ENCODE measurements at places on chromosomes 5 and 9. TPM values are rescaled to one million over a fixed set of nuclear protein-coding genes. Genes with fewer than 3 reads are reported as not detected.

GRCh38 chr5:86709157-86709881 lies 91.6 kb downstream of the COX7C start:
- no peaks in the 10 kb centered on the region for H3K27me3 ChIP-seq
- no peak overlapping the region for H3K4me3 ChIP-seq
- H3K36me3 ChIP-seq: no peaks in the 10 kb centered on the region
- DNase-seq: no peak

DNA sequence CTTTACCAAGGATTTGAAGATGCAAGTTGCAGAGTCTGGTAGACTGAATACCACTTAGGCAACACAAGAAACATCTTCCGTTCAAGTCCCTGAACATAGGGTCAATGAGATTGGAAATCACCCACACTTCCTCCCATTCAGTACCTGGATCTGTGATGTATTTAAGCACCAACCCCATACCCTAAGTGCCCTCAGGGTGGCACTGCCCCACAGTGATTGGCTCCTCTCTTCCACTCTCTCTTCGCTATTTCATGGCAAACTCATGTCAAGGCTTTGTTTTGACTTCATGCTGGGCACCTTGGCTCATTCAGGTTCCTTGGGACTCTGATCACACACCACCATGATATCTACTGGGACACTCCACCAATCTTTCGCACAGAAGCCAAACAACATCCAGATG lies 53.7 kb downstream of the GGTA1 start:
- no peaks in the 10 kb centered on the region for H3K27me3 ChIP-seq
- no peak for DNase-seq
- no peaks in the 10 kb centered on the region for H3K36me3 ChIP-seq

ADGRV1 gene
- total RNA-seq: 49.7 TPM

FAM13B gene
- total RNA-seq: 42.9 TPM

GRCh38 chr5:138095100-138095907 lies 11.5 kb downstream of the WNT8A start:
- H3K36me3 ChIP-seq: no peaks in the 10 kb centered on the region
- H3K4me1 ChIP-seq: no peaks in the 10 kb centered on the region
- DNase-seq: no peak
- H3K27me3 ChIP-seq: peaks cover 9% of the 10 kb centered on the region

CDX1 gene
- total RNA-seq: not detected

SHISAL2B gene
- total RNA-seq: not detected

DNA sequence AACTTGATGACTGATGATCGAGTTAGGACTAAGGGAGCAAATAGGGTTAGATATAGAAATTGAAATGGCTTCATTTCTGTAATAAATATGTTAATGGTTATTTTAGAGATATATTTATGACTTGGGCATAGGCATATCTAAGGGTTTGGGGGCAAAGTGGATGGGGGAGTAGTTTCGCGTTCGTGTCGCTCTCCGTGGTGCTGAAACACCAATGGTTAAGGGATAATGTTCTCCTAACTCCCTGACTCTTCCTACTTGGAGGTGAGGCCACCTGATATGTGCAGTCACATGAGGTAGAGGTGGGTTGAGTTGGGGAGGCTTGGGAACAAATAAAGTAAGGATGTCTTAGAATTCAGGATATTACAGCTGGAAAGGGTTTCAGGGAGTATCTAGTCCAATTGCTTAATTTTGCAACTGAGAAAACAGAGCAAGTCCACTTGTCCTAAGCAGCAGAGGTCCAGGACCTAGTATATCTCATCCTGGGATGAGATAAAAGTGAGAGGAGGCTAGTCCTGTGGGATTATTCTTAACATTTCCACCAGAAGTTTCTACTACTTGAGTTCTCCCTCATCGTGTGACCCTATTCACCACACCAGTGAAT lies 44.0 kb upstream of the MAP1B start:
- no peak overlapping the region for H3K4me3 ChIP-seq
- no peak overlapping the region for H3K27ac ChIP-seq
- no peaks in the 10 kb centered on the region for H3K36me3 ChIP-seq
- H3K4me1 ChIP-seq: no peaks in the 10 kb centered on the region

- no peak for DNase-seq
- no peaks in the 10 kb centered on the region for H3K36me3 ChIP-seq
- peak overlapping the region; percentile 61 for H3K27ac ChIP-seq
Observed at GRCh38 chr5:10866913-10867312, 105.9 kb upstream of the DAP start.

MRPS2 gene
- 21.9 TPM for total RNA-seq

DNA sequence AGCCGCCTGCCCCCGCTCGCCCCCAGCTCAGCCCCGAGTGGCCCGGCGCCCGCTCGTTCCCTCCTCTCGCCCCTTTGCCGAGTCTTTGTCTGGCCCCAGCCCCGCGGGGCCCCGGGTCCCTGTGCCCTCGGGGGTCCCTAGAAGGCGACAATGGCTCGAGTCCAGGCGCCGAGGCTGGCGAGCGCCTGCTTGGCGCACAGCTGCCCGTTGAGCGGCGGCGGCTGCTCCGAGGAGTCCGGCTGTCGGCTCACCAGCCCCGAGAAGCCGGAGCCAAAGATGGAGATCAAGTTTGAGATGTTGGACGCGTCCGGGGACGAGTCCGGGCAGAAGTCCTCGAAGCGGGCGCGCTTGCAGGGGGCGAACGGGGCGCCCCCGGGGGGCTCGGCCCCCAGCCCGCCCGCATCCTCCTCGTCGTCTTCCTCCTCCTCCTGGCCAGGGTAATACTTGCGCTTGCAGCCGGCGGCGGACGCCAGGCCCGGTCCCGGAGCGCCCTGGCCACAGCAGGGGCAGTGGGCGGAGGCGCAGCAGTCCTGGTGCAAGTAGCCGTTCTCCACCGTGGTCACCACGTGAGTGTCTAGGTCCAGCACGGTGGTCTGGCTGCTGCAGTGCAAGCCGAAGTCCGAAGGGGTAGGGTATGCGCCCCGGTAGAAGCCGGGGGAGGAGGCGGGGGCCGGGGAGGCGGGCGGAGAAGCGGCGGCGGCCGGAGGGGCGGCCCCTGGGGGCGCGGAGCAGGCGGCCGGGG lies 1.2 kb downstream of the IER5L start:
- H3K27me3 ChIP-seq: no peaks in the 10 kb centered on the region
- H3K4me3 ChIP-seq: peak overlapping the region; percentile 87
- H3K36me3 ChIP-seq: no peaks in the 10 kb centered on the region
- peak; percentile 71 for DNase-seq
- peaks cover 21% of the 10 kb centered on the region for H3K4me1 ChIP-seq
- peak overlapping the region; percentile 98 for H3K27ac ChIP-seq

DNA sequence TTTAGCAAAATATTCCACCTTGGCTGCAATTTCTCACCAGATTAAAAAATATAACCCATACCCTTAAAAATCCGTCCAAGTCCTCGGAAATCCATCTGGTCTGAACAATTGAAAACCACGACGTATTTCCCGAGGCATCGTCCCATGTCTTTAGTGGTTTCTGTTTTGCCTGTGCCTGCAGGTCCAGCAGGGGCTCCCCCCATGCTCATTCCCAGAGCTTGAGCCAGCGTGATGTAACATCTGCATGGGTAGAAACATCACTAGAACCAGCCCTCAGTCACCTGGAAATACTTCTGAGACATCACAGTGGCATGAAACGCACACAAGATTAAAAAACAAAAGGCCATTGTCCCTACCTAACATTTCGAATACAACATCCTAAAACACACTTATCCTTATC lies 114.0 kb downstream of the DNAH5 start:
- no peak overlapping the region for H3K4me3 ChIP-seq
- no peaks in the 10 kb centered on the region for H3K27me3 ChIP-seq
- no peaks in the 10 kb centered on the region for H3K36me3 ChIP-seq
- no peak for DNase-seq
- H3K4me1 ChIP-seq: no peaks in the 10 kb centered on the region

- no peak overlapping the region for H3K4me3 ChIP-seq
- no peaks in the 10 kb centered on the region for H3K27me3 ChIP-seq
- peaks cover 31% of the 10 kb centered on the region for H3K36me3 ChIP-seq
- no peak overlapping the region for H3K27ac ChIP-seq
Observed at GRCh38 chr5:131745703-131746102, 51.1 kb downstream of the FNIP1 start.

GRCh38 chr9:20312732-20313131 lies 309.6 kb downstream of the MLLT3 start:
- no peaks in the 10 kb centered on the region for H3K4me1 ChIP-seq
- H3K4me3 ChIP-seq: no peak overlapping the region
- no peak overlapping the region for H3K27ac ChIP-seq
- no peaks in the 10 kb centered on the region for H3K36me3 ChIP-seq
- H3K27me3 ChIP-seq: no peaks in the 10 kb centered on the region

- H3K36me3 ChIP-seq: no peaks in the 10 kb centered on the region
- no peak overlapping the region for H3K4me3 ChIP-seq
- no peaks in the 10 kb centered on the region for H3K27me3 ChIP-seq
- DNase-seq: peak; percentile 42
- no peak overlapping the region for H3K27ac ChIP-seq
Observed at GRCh38 chr5:369151-369868, 47.8 kb downstream of the AHRR start.

DNA sequence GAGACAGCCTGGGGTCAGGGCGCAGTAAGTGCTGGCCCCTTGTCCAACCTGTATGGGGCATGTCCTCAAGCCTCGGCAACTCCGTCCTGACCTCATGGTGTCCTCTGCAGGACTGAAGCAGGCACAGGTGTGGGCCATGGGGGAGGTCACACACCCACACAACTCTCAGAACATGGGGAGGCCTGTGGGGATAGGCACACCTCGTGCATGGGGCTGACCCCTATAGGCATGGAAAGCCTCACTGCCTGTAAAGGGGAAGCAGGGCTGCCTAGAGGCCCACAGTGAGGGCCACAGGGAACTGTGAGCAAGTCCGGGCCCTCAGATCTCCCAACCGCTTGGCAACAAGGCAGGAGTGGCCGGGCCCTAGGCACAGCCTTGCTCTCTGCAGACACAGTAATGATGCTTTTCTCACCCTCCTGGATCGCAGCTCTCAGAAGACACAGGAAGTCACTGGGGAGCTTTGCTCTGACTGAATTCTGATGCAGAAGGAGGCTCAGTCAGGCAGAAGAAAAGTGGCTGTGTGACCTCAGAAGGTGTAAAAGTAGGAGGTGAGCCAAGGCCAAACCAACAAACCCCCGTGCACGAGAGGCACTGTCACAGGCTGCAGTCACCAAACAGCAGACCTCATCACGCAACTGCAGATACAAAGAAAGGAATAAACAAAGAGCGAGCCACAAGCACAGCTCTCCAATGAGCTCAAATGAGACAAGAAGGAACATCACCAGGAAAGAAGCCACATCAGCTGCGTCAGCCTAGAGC lies 5.4 kb downstream of the IPPK start:
- H3K4me1 ChIP-seq: peaks cover 21% of the 10 kb centered on the region
- no peaks in the 10 kb centered on the region for H3K27me3 ChIP-seq
- H3K36me3 ChIP-seq: peaks cover 12% of the 10 kb centered on the region
- no peak overlapping the region for H3K4me3 ChIP-seq
